ENCODE measurements at places on chromosomes 12 and 14.

- DNase-seq: no peak
These were observed 50.4 kb downstream of the TBX5 start for GRCh38 chr12:114355389-114356088.

- DNase-seq: no peak
These were observed 99.6 kb upstream of the KRR1 start for GRCh38 chr12:75611041-75611440.

DNA sequence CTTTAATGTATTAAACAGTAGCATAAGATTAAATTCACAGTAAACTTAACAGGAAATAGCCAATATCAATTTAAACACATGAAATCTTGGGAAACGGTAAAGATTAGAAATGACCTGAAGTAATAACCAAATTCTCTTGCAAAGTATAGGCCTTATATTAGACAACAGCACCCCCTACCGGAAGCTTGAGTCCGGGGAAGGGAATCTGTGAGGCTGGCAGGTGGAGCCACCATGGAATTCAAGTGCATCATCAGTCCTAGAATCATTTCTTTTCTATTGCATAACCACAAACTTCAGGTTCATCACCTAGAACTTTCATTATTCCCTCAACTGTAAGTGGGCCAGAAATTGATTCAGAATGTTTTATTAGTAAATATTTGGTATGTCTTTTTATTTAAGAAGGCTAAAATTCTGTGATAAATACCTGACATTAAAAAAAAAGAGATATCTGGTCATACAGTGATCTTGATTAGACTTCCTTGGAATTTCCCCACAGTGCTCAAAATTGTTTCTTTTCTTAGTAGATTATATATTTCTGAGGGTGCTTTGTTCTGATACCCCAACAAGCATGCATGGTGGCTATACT lies 48.6 kb downstream of the AP5M1 start:
- DNase-seq: peak; percentile 62

GRCh38 chr12:55729819-55730818 lies 1.3 kb upstream of the CD63 start:
- no peak for DNase-seq

GRCh38 chr14:96095581-96096476 lies 56.7 kb downstream of the C14orf132 start:
- peak; percentile 91 for DNase-seq

GRCh38 chr14:92973798-92974372 lies 50.9 kb downstream of the CHGA start:
- DNase-seq: no peak

GRCh38 chr14:53778263-53778662 lies 178.4 kb downstream of the BMP4 start:
- DNase-seq: no peak

GRCh38 chr12:87344699-87345098 lies 684.5 kb downstream of the C12orf50 start:
- no peak for DNase-seq

GRCh38 chr12:53062011-53062961 lies 12.4 kb downstream of the TNS2 start:
- no peak for DNase-seq

- DNase-seq: no peak
These were observed 5.4 kb downstream of the ANKRD13A start for GRCh38 chr12:110004598-110004997.

GRCh38 chr12:68175557-68176061 lies 16.1 kb upstream of the IFNG start:
- DNase-seq: no peak

- no peak for DNase-seq
These were observed 88.0 kb upstream of the GSC start for GRCh38 chr14:94857950-94858349.

DNA sequence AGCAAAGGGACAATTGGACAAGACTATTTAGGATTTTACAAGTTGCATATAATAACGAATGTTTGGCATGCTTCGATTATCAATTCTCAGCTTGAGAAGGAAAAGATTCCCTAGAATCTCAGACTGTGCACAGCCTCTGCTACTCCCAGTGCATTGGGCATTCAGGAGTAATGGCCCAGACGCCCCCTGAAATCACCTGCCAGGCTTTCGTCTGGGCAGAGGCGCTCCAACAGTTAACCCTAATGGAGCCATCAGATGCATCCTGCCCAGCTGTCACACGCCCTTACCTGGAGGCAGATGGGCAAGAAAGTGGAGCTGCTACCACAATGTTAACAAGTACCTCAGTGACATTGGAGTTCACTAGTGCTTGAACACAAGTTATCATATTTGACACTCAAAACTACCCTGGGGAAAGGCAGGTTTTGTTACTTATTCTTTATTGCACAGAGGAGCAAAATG lies 927 bp upstream of the LRP6 start:
- DNase-seq: no peak

- no peak for DNase-seq
These were observed 62.7 kb downstream of the TTLL5 start for GRCh38 chr14:75723716-75724115.

- no peak for DNase-seq
These were observed 38.9 kb downstream of the DNAI7 start for GRCh38 chr12:25156061-25156460.

DNA sequence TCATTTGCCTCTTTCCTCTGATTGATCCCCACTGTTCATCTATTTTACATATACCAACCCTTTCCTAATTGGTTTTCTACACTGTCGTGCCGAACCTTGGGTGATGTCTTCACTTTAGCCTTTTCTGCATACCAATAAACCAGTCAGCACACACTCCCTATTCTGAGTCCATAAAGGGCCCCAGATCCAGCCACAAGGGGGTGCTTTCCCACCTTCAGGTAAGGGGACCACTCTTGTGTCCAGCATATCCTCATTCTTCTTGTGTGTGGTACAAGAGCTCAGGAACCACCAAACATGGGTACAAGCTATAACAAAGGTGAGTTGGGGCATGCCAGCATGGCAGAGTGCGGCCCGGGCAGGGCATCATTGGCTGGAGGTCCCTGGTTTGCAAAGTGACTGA lies 859.8 kb downstream of the FSCB start:
- DNase-seq: no peak

DNA sequence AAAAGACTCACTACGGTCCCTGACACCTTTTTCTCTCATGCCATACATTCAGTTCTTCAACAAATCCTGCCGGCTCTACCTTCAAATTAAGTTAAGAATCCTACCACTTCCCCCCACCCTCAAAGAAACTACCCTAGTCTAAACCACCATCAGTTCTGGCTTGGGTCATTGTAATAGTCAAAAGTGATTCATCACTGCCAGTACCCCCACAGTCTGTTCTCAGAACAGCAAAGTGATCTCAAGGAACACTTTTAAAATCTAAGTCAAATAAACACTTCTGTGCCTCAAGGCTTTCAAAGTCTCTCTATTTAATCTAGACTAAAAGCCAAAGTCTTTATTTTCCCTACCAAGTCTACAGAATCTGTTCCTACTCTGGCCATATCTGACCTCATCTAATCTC lies 12.0 kb upstream of the FAM234B start:
- no peak for DNase-seq

- DNase-seq: no peak
These were observed 17.9 kb downstream of the SERPINA1 start for GRCh38 chr14:94370524-94370910.

GRCh38 chr12:32264961-32265360 lies 134.4 kb upstream of the FGD4 start:
- no peak for DNase-seq

- DNase-seq: no peak
These were observed 263.9 kb upstream of the TMTC1 start for GRCh38 chr12:30047516-30048254.

GRCh38 chr14:97106166-97106565 lies 309.0 kb downstream of the VRK1 start:
- DNase-seq: no peak

DNA sequence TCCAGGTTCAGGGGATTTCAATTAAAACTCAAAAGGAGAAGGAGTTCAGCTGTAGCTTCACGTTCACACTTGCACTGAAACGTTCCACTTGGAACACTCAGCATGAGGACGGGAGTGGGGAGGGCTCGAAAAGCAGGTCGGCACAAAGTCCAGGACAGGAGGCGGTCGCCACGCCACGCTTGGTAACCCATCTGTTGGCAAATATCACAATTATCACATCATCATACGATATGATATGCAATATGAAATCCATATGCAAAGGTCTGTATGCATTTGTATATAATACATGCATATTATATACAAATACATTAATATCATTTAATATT lies 17.2 kb downstream of the ADGRD1 start:
- DNase-seq: no peak

DNA sequence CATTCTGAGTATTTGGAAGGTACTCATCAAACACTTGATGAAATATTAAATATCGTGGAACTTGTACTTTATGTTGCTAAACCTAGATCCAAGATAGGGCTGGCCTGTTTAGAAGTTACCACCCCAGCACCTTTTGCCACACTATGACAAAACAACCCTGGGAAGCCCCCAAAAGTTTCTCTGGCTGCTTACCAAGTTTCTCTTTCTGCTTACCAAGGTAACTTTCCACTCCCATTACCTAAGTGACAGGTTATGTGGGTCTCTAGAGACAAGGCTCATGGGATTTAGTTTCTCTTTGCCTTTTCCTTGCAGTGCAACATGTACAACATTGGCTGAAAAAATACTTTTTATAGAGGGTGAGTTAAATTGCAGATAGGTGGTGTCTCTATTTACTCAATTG lies 28.9 kb upstream of the PPM1A start:
- DNase-seq: no peak

DNA sequence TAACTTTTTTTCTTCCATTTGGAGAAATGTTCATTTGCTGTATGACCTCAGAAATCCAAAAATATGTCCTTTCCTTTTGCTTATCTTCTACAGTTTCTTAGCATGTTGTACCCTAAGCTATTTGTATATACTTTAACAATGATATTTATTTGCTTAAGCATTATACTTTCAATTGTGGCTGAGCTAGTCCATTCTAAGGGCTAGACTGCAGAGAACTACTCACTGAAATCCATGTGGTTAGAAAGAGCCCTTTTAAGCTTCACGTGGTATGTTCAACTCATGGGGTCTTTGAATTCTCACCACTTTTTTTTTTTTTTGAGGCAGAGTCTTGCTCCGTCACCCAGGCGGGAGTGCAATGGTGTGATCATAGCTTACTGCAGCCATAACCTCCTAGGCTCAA lies 122.5 kb downstream of the HMGA2 start:
- DNase-seq: no peak

- DNase-seq: no peak
These were observed 250.2 kb upstream of the GRIP1 start for GRCh38 chr12:66929121-66929520.

DNA sequence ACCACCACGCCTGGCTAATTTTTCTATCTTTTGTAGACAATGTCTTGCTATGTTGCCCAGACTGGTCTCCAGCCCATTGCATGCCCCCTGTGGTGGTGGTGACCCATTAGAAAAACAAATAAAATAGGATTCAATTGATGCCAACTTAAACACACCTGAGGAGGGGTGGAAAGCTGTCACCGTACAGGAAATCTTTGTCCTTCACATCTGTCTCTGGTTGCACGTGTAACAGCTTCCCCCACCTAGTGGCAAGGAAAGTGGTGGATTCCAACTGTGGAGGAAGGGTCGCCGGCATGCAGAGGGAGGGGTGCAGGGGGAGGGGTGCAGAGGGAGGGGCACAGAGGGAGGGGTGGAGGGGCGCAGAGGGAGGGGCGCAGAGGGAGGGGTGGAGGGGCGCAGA lies 26.1 kb upstream of the GPR68 start:
- DNase-seq: no peak

DNA sequence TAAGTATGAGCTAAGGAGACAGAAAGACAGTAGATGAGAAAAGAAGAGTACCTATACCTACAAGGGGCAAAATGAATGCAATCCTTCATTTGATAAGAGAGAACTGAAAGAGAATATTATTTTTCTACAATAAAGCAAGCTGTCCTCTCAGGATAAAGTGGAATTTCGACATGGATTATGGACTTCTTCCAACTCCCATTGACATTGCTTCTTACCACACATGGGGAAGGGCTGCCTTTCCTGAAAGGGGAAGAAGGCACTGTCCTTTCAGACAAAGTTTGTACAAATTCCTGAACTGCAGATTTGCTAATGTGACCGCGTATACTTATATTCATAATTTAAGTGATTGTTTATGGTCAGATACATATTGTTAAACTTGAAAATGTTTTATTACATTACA lies 4.3 kb upstream of the HEBP1 start:
- DNase-seq: no peak

GRCh38 chr14:67491741-67492507 lies 3.4 kb upstream of the TMEM229B start:
- DNase-seq: no peak

- no peak for DNase-seq
These were observed 22.3 kb downstream of the IFT43 start for GRCh38 chr14:76007852-76008251.
